ENCODE measurements at places on chromosomes 12 and 14.

DNA sequence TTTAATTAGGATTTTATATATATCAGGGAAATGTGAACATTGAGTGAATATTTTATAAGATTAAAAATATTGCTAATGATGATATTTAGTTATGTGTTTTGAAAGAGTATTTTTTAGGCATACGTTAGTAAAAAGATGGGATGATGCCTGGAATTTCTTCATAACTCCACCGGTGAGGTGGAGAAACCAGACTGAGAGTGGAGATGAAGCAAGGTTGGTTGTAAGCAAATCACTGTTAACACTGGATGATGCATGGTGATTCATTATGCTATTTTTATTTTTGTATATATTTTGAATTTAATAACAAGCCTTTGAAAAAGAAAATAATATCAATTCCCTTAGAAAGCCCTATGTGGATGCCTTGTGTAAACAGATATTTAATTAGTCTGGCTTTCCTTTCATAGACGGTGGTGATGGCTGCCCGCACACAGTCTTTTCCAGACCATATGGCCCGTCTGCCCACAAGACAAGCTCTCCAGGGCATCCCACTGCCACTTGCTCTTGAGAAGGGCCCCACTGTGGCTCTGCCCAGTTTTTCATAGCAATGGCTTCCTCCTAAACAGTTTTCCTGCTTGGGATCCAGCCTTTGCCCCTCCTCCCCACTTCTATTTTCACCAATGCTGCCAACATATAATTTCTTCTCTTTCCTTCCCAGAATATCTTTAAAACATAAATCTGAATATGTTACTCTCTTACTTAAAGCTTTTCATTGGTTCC is 95.4 kb downstream of the HELB start:
- DNase-seq = no peak

DNA sequence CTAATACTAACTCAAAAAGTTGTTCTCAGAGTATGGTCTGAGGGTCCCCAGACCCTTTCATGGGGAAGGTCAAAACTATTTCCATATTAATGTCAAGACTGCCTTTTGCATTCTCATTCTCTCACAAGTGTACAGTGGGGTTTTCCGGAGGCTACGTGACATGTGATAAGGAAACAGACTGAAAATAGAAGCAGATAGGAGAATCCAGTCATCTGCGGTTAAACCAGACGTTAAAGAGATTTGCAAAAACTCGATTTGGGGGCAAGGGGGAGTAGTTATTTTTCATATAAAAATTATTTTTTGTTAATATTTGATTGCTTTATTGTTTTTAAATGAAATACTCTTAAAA is 1.0 kb upstream of the NAP1L1 start:
- no peak for DNase-seq

DNA sequence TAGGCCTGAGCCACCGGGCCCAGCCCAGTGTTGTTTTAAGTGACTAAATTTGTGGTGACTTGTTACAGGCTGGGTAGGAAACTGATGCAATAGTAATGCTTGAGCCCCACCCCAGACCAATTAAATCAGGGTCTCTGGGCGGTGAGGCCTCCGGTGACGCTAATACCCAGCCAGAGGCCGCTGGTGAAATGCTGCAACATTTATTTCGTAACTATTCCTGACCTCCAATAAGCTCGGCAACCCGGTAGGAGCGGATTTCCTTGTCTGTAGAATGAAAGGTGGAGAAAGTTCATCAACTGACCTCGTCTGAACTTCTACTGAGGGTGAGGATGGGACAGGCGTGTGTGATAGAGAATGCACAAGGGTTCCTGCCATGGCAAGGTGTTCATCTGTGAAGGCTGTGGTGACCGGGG is 42.3 kb downstream of the FZD10 start:
- DNase-seq = no peak

DNA sequence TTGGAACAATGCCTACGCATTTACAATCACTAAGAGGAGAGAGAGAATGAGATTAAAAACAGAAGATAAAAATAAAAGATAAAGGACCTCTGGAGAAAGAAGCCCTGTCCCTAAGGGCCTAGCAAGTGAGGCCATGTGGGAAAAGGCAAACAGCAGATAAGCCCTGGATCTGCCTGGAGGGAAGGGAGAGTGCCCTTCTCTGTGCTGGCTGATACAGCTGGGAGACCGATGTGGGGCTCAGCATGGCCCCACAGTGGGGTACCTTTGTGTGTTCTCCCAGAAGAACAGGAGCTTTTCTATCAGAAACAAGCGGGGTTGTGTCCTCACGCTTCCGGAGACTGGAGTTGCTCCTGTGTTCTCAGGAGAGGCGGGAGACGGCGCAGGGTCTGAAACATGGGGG is 59.9 kb downstream of the TMCC3 start:
- DNase-seq = no peak

DNA sequence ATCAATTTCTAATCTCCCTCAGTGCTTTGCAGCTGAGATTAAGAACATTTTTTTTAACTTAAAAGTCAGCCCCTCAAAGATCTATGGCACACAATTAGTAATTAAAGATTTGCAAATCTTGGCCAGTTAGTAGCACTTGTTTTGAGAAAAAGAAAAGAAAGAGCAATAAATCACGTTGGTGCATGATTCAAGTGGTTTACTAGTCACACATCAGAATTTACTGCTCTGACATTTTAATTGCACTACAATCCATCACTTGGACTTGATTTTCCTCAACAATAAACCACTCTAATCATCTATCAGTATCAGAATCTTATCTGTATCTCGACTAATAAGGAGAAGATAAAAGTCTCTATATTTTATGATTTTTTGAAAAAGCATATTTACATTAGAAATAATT is 154.3 kb downstream of the HELB start:
- DNase-seq = no peak

- DNase-seq = no peak
These were observed 155.6 kb downstream of the SLC6A15 start for GRCh38 chr12:84756961-84757360.

Measured in stimulated activated CD8-positive, alpha-beta memory T cell treated with anti-CD3 and anti-CD28 coated beads, Interleukin-7, amount 100 ng/mL, for 1 hour (primary cell).